GM12864 (cell line): ENCODE measurements at places on chromosomes 2 and 18.

DNA sequence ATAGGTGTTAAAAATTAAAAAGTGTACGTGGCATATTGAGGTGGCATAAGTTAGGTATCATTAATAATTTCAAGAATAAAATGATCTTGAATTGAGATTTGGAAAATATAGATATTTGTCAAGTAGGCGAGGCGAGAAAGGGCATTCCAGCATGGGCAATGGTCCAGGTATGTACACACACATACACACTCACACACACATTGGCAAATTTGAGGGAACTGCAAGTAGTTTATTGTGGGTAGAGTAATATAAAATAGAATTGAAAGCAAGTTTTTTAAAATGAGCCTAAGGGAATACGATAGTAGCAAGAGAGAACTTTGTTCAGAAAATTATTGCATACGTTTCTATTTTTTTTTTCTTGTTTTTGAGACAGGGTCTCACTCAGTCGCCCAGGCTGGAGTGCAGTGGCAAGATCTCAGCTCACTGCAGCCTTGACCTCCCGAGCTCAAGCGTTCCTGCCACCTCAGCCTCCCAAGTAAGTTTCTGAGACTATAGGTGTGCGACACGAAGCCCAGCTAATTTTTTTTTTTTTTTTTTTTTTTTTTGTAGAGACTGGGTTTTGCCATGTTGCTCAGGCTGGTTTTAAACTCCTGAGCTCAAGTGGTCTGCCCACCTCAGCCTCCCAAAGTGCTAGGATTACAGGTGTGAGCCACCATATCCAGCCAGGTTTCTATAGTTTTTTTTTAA, 96.7 kb upstream of the SLC39A10 start:
- no peak for DNase-seq

DNA sequence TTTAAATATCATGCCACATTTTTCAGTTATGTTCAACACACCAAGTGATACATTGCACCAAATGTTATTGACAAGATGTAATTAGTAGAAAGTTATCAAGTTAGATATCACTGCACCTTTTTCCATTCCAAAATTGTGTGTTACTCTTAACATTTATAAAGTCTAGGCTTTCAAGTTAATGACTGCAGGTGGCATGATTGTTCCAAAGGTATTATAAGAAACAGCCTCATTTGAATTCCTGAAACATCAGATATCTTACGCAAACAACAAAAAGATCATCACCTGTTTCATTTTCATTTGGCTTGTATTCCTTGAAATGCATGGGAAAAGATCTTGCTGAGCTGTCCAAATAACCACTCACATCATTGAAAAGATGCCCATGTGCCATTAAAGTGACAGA, 1528.2 kb upstream of the ZEB2 start:
- DNase-seq, result no peak

DNA sequence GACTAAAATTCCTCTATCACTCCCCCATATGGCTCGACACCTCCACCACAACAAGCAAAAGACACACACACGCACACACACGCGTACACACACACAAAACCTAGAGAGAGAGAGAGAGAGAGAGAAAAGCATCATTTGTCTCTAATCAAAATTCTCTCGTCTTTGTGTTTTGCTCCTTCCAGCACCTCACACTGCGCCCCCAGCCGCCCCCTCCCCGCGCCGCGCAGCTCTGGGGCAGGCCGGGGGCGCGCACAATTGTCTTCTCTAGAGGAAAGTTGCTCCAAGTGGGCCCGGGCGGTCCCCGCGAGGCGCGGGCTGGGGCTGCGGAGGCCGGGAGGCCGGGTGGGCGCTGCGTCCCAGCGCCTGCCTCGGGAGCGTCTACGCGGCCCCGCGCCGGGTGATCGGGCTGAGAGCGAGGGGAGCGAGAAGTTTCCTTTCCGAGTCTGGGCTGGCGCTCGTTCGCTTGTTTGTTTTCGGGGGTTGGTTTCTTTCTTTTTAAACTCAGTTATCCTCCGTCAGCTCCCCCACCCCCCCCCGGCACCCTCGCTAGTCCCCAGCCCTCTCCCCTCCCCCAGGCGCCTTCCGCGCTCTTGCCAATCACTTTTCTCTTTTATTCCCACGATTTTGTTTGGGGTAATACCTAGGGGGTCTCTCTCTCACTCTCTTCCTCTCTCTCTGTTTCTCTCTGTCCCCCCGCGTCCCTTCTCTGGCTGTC, 4.1 kb downstream of the ZEB2 start:
- DNase-seq, result no peak

DNA sequence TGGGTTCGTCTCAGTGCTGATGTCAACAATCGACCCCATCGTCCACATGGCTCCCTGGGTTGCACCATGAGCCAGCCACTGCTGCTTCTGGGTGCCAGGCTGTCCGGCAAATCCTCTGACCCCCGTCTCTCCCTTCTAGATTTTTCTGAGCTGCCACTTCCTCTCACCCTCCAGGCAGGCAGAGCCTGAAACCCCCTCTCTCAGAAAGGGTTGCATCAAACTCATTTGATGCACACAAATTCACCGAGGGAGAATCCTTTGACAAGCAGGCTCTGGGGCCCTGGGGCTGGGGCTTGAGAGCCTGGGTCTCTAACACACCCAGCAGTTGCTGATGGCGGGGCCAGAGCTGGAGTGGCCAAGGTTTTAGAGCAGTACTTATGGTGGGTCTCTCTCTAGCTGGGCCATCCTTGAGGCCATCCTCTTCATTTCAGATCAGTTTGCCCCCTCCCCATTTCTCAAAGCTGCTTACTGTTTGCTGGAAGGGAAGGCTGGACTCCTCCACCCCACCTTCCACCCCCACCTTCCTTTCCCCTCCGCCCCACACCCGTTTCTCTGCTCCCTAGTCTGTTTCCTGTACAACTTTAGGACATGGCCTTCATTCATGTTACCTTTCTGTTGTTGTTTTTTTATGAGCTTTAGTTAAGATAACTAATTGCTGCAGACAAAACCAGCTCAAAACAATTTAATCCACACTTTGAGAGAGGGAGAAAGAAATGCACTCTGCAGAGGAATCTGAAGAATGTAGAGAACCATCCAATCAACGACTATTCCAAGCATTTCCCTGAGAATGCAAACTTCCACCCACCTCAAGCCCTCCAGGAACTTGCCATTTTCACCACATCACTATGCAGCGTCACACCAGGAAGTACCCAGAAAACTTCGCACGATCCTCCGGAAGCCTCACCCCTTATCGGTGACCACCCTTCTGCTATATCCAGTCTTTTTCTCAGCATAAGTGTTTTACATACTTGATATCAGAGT, 69.5 kb downstream of the ARL4C start:
- DNase-seq, result no peak

- no peak for DNase-seq
These were observed 34.3 kb downstream of the SCN9A start for GRCh38 chr2:166341426-166341825.

- no peak for DNase-seq
These were observed 276.1 kb downstream of the BCL2 start for GRCh38 chr18:63043516-63043915.

- no peak for DNase-seq
These were observed 5.0 kb downstream of the NT5DC4 start for GRCh38 chr2:112725545-112726457.

DNA sequence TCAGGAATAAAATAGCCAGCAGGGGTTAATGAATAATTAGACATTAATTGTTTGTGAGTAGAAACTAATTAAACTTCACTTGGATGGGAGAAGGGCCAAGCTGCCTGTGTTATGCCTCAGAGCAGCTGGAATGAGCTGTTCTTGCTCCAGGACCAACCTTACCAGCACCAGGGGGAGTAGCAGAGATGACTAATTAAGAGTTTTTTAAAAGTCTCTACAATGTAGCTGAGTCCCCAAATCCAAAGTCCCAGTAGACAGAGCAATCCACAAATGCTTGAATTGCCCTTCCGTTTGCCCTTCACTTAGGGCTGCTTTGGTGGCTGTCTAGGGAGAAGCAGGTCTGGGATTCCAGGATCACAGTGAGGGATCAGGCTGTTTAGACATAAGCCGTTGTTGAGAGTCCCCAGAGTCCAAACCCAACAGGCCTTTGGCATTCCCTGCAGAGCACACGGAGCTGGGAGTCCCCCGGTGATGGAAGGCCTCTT, 59.4 kb downstream of the RHOB start:
- no peak for DNase-seq

GRCh38 chr2:76009484-76009883, 298.8 kb upstream of the GCFC2 start:
- DNase-seq, result no peak

DNA sequence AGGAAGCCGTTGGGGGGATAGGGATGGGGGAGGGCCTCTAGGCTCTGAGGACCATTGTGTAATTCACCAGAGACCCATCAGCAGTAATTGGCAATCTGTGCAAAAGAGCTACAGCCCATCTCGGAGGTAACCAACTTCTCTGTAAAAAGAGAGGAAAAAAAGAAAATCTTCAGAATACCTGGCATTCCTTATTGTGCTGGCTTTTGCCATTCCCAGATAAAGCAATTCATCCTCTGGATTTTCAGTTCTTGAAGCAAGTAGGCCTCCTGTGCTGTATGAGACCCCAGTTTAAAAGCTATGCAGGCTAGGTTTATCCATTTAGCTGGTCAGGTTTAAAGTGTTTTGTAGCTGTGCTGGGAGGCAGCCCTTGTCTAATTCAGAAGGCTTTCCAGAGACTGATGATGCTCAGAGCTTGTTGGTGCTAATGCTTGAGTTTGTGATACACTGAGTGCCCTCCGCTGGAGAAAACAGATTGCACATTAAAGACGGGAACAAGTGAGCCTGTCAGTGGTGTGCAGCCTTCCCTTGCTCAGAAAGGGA, at the start of gene LRRTM4:
Gene LRRTM4 (minus strand): TSS at position 446 of the 540 bp plus-strand sequence.
- DNase-seq, result no peak

- DNase-seq, result peak; percentile 87
These were observed 919 bp upstream of the PCBP1 start for GRCh38 chr2:70086278-70086837.

DNA sequence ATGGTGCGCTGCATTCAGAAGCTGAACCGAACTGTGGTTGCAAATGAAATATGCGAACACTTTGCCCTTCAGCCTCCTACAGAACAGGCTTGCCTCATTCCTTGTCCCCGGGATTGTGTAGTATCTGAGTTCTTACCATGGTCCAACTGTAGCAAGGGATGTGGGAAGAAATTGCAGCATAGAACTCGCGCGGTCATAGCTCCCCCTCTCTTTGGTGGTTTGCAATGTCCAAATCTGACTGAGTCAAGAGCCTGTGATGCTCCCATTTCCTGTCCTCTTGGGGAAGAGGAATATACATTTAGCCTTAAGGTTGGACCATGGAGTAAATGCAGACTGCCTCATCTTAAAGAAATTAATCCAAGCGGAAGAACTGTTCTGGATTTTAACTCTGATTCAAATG, 291.4 kb downstream of the THSD7B start:
- DNase-seq, result no peak

- no peak for DNase-seq
These were observed 5.0 kb upstream of the SP100 start for GRCh38 chr2:230410861-230411569.

GRCh38 chr2:146228020-146228393, 1616.8 kb upstream of the ACVR2A start:
- DNase-seq, result no peak

DNA sequence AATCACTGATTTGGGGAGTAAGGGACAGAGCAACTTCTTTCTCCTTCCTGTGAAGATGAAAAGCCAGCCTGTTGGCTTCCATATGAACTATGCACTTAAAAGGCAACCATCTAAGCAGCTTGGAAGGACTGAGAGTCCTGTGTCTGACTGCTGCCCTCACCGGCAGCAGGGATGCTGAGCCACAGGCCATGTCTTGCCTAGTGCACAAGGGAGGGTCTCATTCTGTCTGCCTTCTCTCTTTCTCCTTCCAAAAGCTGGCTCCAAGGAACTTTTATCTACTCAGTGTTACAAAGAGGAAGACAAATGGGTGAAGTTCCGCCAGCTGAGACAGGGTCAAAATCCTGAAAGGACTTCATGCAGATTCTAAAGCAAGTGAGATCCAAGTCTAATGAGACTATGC, 146.3 kb downstream of the MTCL1 start:
- no peak for DNase-seq

GRCh38 chr2:240452462-240453256, 17.2 kb downstream of the GPC1 start:
- DNase-seq, result no peak

DNA sequence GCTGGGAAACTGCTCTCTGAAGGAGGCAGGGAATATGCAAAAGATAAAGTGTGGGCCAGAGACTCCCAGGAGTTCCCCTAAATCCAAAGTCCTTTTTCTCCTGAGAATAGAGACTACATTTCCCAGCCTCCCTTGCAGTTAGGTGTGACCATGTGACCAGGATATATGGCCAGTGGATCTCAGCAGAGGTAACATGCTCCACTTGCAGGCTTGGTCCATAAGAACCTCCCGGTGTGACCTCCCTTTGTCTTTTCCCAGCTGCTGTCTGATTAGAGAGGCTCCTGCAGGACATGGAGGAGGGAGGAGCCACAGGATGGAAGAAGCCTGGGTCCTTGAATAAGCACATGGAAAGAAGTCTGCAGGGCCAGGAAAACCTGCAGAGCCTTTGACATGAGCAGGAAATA, 76.2 kb downstream of the TGFA start:
- DNase-seq, result no peak

DNA sequence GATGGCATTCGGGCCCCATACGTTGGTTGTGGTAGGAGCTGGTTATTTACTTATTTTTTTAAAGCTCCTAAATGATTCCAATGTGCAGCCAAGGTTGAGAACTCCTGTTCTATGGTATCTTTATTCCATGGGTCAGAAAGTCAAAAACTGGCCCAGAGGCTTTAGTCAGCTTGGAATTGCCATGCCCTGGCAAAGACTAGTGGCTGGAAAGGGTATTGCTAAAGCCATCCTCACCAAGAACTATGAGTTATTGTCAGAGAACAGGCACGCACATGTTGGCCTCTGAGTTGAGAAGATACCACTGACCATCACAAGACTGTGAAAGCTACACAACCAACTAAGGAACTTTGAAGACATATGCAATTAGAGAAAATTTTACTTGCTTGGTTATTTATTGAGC, 47.9 kb upstream of the ACMSD start:
- DNase-seq, result no peak

DNA sequence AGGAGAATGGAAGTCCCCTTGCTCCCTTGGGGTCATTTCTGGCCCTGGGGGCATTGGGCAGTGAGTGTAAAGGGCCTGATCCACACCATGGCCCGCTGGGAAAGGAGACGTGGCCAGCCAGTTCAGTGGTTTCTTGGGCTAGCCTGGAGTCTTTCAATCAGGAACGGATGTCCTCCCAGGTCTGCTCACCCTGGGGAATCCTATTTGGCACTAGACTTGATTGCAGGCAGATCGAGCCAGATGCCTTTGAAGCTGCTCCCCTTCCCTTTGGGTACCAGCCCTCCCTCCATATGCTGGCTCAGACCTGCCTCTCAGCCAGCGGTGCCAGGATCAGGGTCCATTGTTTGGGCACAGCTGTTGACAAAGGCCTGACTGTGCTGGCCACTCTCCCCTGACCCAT, 11.0 kb downstream of the FBLN7 start:
- no peak for DNase-seq

DNA sequence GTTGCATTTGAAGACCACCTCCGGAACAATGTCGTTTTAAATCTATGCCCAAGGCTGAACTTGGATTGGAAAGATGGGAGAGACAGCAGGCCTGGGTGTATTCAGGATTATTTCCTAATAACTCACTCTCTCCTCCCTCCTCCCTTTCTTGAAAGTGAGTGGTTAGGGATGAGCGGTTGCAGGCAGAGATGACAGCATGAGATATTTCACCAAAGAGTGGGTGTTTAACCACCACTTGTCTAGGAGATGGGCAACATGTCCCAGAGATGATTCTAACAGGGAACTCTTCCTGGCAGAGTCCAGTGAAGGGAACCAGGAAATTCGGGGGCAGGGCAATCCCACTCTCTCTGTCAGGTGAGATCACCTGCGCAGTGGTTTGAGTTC, 123.2 kb downstream of the KCTD1 start:
- no peak for DNase-seq

- DNase-seq, result no peak
These were observed 364.5 kb downstream of the PARD3B start for GRCh38 chr2:204909791-204910190.

GRCh38 chr2:235046589-235046988, 94.8 kb downstream of the SH3BP4 start:
- no peak for DNase-seq
